ENCODE measurements at places on chromosomes 4 and X.

DNA sequence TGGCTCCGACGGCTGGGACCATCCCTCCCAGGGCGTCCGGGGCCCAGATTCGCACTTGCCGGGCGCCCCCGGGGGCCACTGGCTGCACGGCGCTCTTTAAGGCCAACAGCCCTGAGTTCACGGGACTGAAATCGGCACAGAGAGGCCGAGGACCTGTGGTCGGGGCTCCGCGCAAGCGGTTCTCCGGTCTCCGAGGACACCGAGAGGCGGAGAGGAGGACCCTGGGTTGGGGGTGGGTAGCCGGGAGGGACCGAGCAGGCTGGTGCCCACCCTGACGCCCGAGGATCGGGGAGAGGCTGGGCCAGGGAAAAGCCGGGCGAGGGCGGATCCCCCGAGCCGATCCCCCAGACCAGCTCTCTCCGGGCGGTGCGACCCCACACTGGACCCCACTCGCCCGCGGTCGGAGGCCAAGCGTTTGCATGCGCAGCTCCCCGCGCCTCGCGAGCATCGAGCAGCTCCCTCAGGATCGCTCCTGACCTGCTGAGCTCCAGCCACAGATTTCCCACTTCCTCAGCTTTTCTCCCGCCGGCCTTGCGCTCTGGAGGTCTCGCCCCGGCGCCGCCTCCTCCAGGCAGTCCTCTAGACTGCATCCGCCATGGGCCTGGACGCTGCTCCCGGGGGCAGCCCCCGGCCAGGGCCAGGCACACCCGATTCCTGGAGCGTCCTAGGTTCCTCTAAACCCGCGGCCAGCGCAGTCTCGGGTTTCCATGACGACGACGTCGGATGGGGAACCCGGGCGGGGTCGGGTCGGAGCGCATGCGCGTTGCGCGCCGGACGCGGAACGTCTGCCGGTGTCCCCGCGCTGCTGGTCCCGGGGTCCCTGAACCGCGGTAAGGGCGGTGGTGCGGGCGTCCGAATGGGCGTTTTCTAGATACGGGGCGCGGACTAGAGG, 17.6 kb upstream of the NAT8L start:
- peaks cover 35% of the 10 kb centered on the region for H3K27me3 ChIP-seq
- H3K4me1 ChIP-seq = peaks cover 6% of the 10 kb centered on the region
- peak overlapping the region; percentile 60 for H3K4me3 ChIP-seq

- H3K4me3 ChIP-seq = no peak overlapping the region
- no peaks in the 10 kb centered on the region for H3K36me3 ChIP-seq
- no peak for DNase-seq
- H3K27me3 ChIP-seq = no peaks in the 10 kb centered on the region
- H3K4me1 ChIP-seq = peaks cover 9% of the 10 kb centered on the region
Observed at GRCh38 chr4:174214101-174214878, 69.2 kb downstream of the FBXO8 start.

- H3K27ac ChIP-seq = no peak overlapping the region
- H3K4me3 ChIP-seq = no peak overlapping the region
- no peak for DNase-seq
- H3K4me1 ChIP-seq = peaks cover 4% of the 10 kb centered on the region
- no peaks in the 10 kb centered on the region for H3K27me3 ChIP-seq
Observed at GRCh38 chr4:142345924-142346323, 500.2 kb downstream of the INPP4B start.

- no peaks in the 10 kb centered on the region for H3K36me3 ChIP-seq
- no peak overlapping the region for H3K27ac ChIP-seq
- DNase-seq = no peak
- no peaks in the 10 kb centered on the region for H3K27me3 ChIP-seq
- no peak overlapping the region for H3K4me3 ChIP-seq
Observed at GRCh38 chr4:177256950-177257349, 52.7 kb upstream of the NEIL3 start.

- H3K4me3 ChIP-seq = no peak overlapping the region
- no peak overlapping the region for H3K27ac ChIP-seq
- no peaks in the 10 kb centered on the region for H3K4me1 ChIP-seq
- DNase-seq = no peak
- no peaks in the 10 kb centered on the region for H3K36me3 ChIP-seq
- no peaks in the 10 kb centered on the region for H3K27me3 ChIP-seq
Observed at GRCh38 chrX:149131774-149132173, 373.3 kb downstream of the IDS start.

GRCh38 chrX:108053218-108053617, 8.4 kb downstream of the VSIG1 start:
- no peak overlapping the region for H3K4me3 ChIP-seq
- H3K4me1 ChIP-seq = no peaks in the 10 kb centered on the region
- no peak overlapping the region for H3K27ac ChIP-seq
- peaks cover 29% of the 10 kb centered on the region for H3K27me3 ChIP-seq

DNA sequence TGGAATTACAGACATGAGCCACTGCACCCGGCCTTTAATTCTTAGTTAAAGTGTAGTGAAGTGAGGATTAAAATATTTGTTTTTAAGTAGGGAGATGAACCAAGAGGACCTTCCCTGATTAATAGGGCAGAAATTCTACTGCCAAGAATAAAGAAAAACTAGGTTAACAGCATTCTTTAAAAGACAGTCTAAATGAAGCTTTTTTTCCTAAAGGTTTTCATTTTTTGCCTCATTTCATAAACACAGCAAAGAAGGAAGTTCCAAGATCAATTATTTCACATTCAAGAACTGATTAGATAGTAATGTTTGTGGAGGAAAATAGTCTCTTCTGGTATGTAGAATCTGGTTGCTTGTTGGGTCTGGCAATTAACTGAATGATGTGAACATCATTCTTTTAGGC, 112.1 kb upstream of the ARSJ start:
- no peak overlapping the region for H3K4me3 ChIP-seq
- no peaks in the 10 kb centered on the region for H3K36me3 ChIP-seq
- no peaks in the 10 kb centered on the region for H3K27me3 ChIP-seq
- DNase-seq = no peak

- H3K27me3 ChIP-seq = no peaks in the 10 kb centered on the region
- no peak overlapping the region for H3K4me3 ChIP-seq
- H3K4me1 ChIP-seq = no peaks in the 10 kb centered on the region
- no peaks in the 10 kb centered on the region for H3K36me3 ChIP-seq
- DNase-seq = no peak
- no peak overlapping the region for H3K27ac ChIP-seq
Observed at GRCh38 chr4:63563288-63564014, 845.8 kb downstream of the TECRL start.

GRCh38 chr4:66059556-66059955, 389.3 kb upstream of the EPHA5 start:
- no peak for DNase-seq
- no peaks in the 10 kb centered on the region for H3K27me3 ChIP-seq
- H3K4me3 ChIP-seq = no peak overlapping the region
- H3K27ac ChIP-seq = no peak overlapping the region
- H3K4me1 ChIP-seq = no peaks in the 10 kb centered on the region
- H3K36me3 ChIP-seq = no peaks in the 10 kb centered on the region

DNA sequence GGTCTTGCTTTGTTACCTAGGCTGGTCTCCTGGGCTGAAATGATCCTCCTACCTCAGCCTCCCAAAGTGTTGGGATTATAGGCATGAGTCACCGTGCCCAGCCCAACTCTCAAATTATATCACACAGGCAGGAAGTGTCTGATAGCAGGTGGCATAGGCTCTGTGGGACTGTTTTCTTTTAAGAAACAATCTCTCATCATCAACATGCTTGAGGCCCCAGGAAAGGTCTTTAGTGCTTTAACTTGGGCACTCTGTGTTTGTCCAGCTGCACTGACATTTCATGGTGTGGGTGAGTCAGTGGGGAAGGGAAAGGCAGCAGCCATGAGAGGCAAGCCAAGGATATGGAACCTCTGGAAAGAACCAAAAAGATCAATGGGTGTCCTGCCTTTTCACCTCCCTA, 88.1 kb upstream of the TSPAN5 start:
- peak; percentile 44 for DNase-seq
- no peaks in the 10 kb centered on the region for H3K36me3 ChIP-seq
- H3K4me1 ChIP-seq = peaks cover 46% of the 10 kb centered on the region
- no peak overlapping the region for H3K4me3 ChIP-seq

DNA sequence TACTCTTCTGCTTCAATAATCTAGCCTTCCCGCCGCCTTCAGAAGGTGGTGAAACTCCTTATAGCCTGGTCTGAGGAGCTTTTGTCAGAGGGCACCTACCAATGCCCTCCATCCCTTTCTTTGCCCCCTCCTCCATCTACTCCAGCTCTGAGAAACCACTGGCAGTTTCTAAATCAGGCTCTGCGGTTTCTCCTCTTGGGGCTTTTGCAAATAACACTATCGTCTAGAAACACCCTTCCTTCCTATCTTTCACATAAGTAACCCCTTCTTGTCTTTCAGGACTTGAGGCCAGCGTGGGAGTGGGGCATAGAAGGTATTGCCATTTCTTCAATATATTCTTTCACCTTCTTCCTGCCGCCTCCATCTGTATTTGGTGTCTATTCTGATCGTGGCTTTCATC, 1.2 kb upstream of the EFHC2 start:
- H3K27ac ChIP-seq = no peak overlapping the region
- no peak overlapping the region for H3K4me3 ChIP-seq
- DNase-seq = no peak

DNA sequence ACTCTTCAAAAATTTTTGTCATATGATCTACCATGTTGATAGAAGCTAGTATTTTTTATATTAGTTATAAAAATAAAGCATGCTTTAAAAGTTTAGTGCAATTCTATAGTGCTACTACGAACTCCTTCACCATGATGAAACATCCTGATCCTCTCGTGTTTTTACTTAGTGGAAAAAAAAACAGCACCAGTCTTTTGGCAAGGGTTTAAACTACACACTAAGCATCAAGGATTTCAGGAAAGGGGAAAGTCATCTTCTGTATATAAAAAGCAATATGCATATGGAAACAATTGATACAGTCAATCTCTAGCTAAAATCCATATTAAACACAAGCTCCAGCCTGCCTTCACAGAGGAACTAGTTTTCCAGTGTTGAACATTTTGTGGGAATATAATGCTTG, 18.7 kb downstream of the CHM start:
- H3K27ac ChIP-seq = no peak overlapping the region
- H3K27me3 ChIP-seq = no peaks in the 10 kb centered on the region
- H3K36me3 ChIP-seq = no peaks in the 10 kb centered on the region
- H3K4me1 ChIP-seq = peaks cover 4% of the 10 kb centered on the region
- DNase-seq = no peak
- no peak overlapping the region for H3K4me3 ChIP-seq

- H3K27me3 ChIP-seq = no peaks in the 10 kb centered on the region
- no peak for DNase-seq
- H3K36me3 ChIP-seq = no peaks in the 10 kb centered on the region
- no peaks in the 10 kb centered on the region for H3K4me1 ChIP-seq
- no peak overlapping the region for H3K27ac ChIP-seq
Observed at GRCh38 chrX:77922787-77923186, 12.3 kb downstream of the ATP7A start.

GRCh38 chr4:30718021-30718542, 2.1 kb upstream of the PCDH7 start:
- no peaks in the 10 kb centered on the region for H3K27me3 ChIP-seq
- peak; percentile 92 for DNase-seq
- H3K27ac ChIP-seq = peak overlapping the region; percentile 96
- peak overlapping the region; percentile 93 for H3K4me3 ChIP-seq
- H3K4me1 ChIP-seq = peaks cover 25% of the 10 kb centered on the region
- H3K36me3 ChIP-seq = peaks cover 11% of the 10 kb centered on the region

DNA sequence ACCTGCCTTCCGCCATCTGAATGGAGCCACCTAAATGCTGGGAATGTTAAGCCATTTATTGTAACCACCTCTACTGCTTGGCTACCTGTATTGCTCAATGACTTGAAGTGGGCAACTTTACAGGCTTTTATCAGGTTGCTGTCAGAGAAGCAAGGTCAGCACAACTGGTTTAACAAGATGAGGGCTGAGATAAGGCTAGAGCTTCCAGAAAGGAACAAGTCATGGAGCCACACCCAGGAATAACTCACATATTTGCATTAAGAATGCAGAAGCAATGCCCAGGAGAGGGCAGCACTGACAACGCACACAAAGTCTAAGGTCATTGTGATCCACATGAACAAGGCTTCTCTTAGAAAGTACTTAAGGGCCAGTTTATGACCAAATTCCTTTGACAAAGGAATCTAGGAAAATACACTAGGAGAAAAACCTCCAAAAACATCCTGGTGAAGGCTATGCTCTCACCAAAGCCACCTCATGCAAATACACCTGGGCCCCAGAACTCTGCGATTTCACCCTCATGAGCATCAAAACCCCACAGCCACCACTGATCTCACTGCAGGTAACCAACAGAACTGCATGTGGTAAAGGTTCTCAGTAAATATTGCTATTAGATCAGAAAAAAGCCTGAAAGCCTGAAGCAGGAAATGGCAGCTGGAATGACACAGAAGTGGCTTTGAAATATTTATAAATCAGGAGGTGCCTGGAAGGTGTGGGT, 15.0 kb upstream of the STS start:
- no peak overlapping the region for H3K4me3 ChIP-seq
- H3K27ac ChIP-seq = no peak overlapping the region
- H3K27me3 ChIP-seq = no peaks in the 10 kb centered on the region
- no peaks in the 10 kb centered on the region for H3K36me3 ChIP-seq

DNA sequence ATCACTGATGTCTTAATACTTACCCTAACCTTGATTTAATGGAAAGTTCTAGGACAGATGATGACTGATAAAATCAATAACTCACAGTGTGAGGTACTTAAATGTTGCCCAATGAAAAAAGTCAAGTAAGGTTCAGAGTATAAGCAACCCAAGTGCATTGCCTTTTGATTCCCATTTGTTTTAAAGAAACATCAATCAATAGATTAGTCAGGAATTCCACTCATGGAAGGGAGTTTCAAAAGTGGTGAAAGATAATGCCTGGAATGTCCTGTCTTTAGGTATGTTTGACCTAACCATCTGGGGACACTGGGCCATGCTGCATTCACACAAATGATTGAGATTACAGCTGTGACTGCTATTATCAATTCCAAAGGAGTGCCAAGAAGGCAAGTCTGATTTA, 259.7 kb downstream of the PPARGC1A start:
- no peak overlapping the region for H3K27ac ChIP-seq
- H3K4me3 ChIP-seq = no peak overlapping the region
- H3K36me3 ChIP-seq = no peaks in the 10 kb centered on the region
- H3K4me1 ChIP-seq = no peaks in the 10 kb centered on the region
- no peak for DNase-seq

DNA sequence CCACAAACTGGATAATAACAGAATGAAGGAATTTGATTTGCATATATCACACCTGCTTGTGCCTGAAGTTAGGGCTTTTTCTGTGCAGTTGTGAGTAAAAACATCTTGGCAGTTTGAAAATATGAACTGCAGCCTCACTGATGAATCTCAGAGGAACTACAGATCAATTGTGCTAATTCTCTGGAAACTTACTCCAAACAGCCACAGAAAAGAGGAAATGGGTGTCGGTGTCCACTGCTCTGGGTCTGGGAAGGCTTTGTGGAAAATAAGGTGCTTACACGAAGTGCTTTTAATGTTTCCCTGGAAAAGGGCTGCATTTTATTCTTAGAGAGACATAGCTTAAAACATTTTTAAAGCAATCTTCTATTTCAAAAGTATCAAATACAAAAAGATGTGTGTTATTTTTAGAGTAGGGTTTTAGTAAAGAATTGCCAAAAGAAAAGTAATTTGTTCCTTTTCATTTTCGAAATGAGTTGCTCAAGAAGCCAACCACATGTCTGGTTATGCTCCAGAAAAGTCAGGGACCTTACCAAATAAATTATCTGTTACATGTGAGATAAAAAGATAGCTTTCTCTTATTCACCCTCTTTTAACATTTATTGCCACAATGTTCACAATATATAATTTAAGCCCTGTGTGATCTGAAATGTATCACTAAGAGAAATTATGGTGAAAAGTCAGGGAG, 240.1 kb downstream of the FRAS1 start:
- H3K27me3 ChIP-seq = no peaks in the 10 kb centered on the region
- no peak overlapping the region for H3K27ac ChIP-seq
- H3K4me3 ChIP-seq = no peak overlapping the region
- H3K36me3 ChIP-seq = no peaks in the 10 kb centered on the region
- no peaks in the 10 kb centered on the region for H3K4me1 ChIP-seq

All from A673 (cell line).